ENCODE measurements at places on chromosomes 3 and 15.

DNA sequence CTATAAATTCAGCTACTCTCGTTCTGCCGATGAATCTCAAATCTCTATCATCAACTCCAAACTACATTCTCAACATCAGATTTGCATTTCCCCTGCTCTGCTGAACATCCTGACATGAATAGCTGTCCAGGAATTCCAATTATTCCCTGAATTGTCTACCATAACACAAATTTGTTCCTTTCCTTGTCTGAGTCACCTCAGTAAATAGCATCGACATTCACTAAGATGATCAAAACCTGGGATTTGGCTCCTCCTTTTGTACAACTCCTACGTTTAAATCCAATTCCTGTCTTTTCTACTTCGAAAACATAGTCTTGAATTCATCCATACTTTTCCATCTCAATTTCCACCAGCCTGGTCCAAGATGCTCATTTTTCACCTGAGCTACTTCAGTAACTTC is 107.0 kb downstream of the GREM1 start:
- no peak for DNase-seq

DNA sequence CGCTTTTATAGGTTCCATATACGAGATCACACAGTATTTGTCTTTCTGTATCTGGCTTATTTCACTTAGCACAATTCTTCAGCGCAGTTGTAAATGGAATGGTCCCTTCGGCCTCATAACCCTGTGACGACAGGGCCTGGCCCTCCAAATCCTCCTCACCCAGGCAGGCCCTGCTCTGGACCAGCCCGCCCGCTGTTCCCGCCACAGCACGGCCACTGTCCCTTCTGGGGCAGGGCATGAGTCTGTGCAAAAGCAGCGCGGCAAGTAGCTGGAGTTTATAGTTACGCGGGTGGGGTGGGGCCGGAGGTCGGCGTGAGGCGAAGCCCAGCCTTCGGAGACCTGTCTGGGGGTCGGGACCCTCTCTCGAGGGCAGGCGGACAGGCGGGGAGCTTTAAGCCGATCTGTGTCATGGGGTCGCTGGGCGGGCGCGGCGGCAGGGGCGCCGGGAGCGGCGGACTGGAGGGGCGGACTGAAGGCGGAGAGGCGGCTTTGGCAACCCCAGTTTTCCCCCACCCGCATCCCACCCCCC is 543 bp downstream of the ARPIN start:
- DNase-seq, result no peak

DNA sequence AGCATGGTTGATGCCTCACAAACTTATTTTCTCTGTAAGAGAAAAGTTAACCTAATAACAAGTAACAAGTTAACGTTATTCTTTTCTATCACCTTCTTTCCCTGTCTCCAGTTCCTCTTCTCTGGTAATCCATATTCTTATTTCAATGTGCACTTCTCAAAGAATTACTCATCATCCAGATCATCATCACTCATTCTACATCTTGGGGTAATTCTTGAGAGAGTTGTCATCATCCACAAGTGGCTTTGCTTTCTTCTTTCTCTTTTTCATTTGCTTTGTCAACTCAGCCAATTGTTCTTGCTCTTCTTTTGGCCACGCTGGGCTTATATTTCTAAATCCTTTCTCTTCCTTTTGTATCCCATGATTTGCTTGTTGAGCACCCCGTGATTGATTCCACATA is 20.8 kb upstream of the RNF111 start:
- DNase-seq, result no peak

GRCh38 chr15:57253500-57253899 is 122.8 kb upstream of the CGNL1 start:
- DNase-seq, result no peak

DNA sequence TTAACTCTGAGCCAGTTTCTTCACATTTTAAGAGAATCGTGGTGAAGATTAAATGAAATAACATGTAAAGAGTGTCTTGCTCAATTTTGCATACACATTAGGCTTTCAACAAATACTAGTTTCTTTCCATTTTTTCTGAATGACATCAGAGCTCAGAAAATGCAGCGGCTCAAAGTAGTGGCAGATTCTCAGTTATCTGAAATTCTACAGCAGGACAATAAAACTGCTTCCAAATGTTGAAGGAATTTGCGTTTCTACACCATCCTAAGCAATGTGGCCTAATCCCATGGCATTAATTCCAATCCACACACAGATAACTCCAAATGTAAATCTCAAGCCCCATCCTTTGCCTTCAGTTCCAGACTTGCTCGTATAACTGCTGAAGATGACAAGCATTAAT is 115.8 kb downstream of the PLCH1 start:
- no peak for DNase-seq

DNA sequence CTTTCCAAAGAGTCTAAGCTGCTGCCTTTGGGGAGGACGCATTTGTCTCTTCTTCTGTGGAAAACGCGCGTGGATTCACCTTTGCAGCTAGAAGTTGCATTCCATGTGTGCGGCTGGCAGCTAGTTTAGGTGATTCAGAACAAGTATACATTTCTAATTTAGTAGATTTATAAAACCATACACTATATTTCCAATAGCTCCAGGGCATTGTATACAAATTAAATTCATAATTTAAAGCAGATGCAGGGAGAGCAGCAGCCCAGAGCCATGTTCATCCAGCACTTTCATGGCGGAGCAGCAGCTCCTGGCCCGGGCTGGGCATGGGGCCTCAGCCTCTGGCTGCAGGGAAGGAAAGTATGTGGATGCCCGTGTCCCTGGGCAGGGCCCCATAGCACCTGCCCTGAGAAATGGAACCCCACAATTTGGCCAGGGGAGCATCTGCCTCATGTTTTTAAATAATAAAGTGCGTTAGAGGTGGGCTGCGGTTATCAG is 42.8 kb upstream of the SEC22A start:
- DNase-seq, result no peak

DNA sequence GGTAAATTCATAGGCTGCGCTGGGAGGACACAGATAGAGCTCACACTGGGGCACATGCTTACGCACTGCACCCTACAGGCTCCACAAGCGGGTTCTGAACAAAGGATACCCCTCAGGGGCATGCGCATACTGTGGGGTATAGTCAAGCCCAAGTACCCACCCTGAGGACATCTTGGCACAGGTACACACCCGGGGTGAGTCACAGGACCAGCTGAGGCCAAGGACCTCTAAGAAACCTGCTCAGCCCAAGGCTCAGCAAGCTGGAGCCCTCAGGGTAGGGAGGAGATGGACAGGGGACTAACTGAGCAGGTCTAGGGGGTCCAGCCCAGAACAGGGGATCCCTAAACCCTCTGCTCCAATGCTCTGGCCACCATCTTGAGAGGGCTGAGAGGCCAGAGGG is 3.3 kb downstream of the SHISA5 start:
- no peak for DNase-seq

DNA sequence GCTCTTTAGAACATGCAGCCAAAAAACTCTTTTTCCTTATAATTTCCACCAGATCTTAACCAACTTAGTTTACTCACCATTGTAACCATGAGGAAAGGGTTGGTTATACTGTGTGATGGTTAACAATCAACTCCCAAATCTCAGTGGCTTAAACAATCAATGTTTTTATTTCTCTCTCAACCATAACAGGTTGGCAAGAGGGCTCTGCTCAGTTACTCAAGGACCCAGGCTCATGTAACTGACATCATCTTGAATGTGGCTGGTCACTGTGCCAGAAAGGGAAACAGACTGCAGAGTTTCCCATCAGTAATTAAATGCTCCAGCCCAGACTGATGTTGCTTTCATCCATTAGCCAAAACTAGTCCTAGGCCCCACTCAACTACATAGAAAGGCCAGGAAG is 69.0 kb downstream of the ANKRD28 start:
- DNase-seq, result no peak

GRCh38 chr3:40103829-40104228 is 205.7 kb upstream of the EIF1B start:
- no peak for DNase-seq

GRCh38 chr3:188686324-188686723 is 485.4 kb upstream of the TPRG1 start:
- no peak for DNase-seq

GRCh38 chr15:49406352-49407118 is 16.5 kb upstream of the FGF7 start:
- no peak for DNase-seq

- no peak for DNase-seq
Observed at GRCh38 chr3:109195815-109196214, 59.3 kb downstream of the C3orf85 start.

GRCh38 chr3:127629467-127630403 is 750 bp downstream of the PODXL2 start:
- DNase-seq, result peak; percentile 63

GRCh38 chr3:174101244-174101643 is 703.7 kb downstream of the NLGN1 start:
- no peak for DNase-seq

- no peak for DNase-seq
Observed at GRCh38 chr3:11095932-11096265, 58.4 kb upstream of the HRH1 start.

DNA sequence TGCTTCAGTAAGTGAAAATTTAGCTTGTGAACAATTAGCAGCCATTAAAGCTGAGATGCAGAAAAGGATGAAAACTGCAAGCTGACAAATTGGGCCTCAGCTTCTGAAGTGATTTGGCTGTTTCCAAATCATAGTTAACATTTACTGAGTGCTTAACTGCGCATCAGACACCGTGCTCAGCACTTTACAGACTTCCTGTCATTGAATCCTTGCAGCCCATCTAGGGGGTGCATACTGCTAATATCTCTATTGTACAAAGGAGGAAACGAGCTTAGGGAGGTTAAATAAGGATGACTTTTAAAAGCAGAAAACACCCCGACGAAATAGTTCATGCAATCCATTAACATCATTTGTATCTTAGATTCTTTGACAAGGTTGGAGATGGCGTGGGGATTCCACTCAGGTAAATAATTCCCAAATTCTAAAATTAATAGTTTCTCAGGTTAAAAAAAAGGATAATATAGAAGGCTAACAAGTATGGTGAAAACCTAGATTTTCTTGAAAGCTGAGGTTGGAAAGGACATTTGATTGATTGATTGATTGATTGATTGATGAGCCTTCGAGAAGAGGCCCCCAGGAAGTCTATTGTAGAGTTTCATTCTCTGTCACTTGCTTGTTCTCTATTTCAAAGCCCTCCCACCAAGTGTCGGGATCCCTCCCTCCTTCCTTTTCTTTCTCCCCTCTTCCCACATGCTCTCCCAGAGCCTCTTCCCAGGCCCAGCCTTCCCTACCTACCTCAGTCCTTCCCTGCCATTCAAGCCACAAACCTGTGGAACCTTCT is 23.5 kb upstream of the EPHB3 start:
- DNase-seq, result no peak

- no peak for DNase-seq
Observed at GRCh38 chr15:41581110-41581509, 22.1 kb downstream of the TYRO3 start.

DNA sequence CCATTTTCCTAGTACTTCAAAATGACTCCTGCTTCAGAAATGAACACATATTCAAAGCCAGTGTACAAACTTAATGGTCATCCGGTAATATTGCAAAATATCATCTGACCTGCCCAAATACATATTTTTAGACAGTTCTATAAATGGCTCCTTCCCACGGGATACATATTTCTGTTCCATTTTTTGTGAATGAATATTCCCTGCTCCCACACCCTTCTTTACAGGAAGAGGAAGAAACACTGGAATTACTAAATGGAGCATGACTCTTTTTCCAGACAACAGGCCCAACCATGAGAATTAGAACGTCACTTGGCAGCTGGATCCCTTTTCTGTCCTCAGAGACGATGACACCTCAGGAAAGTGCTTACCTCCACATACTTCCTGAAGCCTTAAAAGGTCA is 38.0 kb upstream of the CBLB start:
- DNase-seq, result no peak

GRCh38 chr3:81713031-81713430 is 48.4 kb downstream of the GBE1 start:
- no peak for DNase-seq

GRCh38 chr15:70264014-70264582 is 166.4 kb upstream of the TLE3 start:
- DNase-seq, result no peak

DNA sequence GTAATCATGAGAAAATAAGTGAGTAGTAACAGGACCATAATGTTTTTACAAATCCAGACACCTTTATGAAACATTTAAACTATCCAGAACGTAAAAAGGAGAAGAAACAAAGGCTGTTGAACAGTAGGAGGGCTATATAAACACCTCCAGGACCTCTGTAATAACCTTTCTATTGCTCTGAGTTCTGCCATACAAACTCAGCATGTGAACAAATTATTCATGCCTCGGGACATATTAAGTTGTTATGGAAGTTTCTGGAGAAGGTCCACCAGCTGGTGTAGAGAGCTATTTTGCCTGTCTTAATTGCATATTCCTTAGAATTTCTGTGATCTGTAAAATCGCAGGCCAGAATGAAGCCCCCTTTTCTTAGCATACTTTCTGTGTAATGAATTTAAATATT is 256.3 kb downstream of the UBE2E2 start:
- no peak for DNase-seq

- DNase-seq, result no peak
Observed at GRCh38 chr3:38516669-38517068, 20.5 kb downstream of the EXOG start.

GRCh38 chr3:72593881-72594397 is 254.3 kb downstream of the SHQ1 start:
- no peak for DNase-seq

DNA sequence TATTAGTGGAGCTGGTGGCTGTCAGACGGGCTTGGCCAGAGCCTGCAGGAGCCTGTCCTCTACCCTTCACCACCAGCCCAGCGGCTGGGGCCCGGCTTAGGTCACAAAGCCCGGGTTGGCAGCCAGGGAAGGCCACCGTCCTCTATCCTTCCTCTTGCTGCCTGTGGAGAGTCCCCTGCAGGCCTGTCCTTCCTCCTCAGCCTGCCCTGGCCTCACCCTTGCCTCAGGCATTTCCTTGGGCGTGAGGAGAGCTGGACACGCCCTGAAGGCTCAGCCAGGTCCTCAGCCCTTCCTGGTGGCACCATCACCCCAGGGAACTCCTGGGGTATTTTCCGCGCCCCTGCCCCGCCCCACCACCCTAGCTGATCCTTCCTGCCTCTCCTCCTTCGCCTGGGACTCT is 7.7 kb downstream of the CHAC1 start:
- no peak for DNase-seq

GRCh38 chr15:91759560-91759959 is 93.9 kb upstream of the SLCO3A1 start:
- no peak for DNase-seq

DNA sequence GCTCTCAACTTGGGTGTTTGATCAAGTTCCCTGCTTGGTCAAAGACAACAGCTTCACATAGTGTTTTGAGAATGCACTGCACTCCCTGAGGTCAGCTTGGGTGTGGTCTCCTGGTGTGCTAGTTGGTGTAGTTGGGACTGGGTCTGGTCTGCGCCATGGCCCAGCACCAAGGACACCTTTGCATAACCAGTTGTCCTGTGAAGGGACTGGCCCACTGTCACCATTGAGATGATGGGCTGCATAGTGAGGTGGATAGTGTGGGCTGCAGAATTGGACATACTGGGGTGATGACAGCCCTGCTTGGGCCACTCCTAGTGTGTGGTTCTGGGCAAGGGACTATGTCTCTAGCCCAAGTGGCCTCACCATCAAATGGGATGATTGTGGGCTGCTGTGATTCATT is 9.5 kb downstream of the RPSA start:
- peak; percentile 51 for DNase-seq

- DNase-seq, result no peak
Observed at GRCh38 chr3:193498215-193498614, 56.5 kb downstream of the ATP13A4 start.
